Fibroblast of lung (primary cell): ENCODE measurements at places on chromosomes 7 and 10. TPM values are rescaled to one million over a fixed set of nuclear protein-coding genes. Genes with fewer than 3 reads are reported as not detected.

TSPAN12 gene
- 0.44 and 2.7 TPM in 2 replicates for polyA plus RNA-seq

LRMDA gene
- 0.76 and 1.7 TPM in 2 replicates for polyA plus RNA-seq

TMEM236 gene
- 0.02 and 0.03 TPM in 2 replicates for polyA plus RNA-seq

SPDYE5 gene
- not detected in 2 replicates for polyA plus RNA-seq

TUBAL3 gene
- polyA plus RNA-seq: not detected in 2 replicates

DNA sequence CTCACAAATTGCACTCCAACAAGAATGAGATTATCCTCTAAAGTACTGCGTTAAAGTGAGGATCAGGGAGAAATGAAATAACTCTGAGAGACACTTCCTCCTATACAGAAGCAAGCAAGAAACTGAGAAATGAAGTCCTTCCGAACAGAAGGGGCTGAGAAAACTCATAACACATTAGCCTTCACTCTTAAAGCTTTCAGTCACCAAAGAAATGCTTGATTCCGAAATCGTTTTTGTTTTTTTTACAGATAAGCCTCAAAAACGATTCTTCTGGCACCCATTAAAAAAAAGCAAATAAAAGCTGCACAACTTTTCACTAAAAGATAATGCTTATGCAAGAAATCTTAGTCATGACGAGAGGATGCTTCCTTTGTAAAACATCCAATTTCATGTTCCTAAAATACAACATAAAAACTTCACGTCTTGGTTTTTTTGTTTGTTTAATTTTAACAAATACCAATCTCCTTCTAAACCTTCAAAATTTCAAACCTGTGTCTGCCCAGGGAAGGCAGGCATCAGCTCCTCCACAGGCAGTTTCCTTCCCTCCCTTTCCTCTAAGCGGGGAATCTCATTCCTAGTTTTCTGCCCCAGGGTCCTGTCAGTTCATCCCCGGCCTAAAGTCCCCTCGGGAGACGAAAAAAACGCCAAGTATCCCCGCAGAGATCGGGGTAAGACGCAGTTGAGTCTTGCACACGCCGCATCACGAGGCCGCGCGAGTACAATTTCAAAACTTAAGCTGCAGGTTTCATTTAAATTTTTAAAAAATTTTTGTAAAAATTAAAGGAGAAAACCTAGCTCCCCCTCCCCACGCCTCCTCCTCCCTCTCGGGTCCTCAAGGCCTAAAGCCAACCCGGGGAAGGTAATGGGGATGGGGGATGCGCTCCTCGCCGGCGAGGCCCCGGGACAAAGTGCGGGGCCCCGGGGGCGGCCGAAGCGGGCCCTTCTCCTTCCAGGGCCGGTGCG is 1.1 kb downstream of the BAZ1B start:
- DNase-seq: peak; percentile 28

DNA sequence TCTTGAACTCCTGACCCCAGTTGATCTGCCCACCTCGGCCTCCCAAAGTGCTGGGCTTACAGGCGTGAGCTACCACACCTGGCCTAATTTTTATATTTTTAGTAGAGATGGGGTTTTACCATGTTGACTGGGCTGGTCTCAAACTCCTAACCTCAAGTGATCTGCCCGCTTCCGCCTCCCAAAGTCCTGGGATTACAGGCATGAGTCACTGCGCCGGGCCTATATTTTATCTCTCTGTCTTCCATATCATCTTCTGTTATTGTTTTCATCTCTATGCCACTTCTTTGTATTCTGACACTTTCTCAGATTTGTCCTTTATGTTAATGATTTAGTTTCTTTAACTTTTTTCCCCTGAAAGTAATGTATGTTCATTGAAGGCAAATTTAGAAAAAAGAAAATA is 55.0 kb upstream of the FMC1 start:
- DNase-seq: no peak

DNA sequence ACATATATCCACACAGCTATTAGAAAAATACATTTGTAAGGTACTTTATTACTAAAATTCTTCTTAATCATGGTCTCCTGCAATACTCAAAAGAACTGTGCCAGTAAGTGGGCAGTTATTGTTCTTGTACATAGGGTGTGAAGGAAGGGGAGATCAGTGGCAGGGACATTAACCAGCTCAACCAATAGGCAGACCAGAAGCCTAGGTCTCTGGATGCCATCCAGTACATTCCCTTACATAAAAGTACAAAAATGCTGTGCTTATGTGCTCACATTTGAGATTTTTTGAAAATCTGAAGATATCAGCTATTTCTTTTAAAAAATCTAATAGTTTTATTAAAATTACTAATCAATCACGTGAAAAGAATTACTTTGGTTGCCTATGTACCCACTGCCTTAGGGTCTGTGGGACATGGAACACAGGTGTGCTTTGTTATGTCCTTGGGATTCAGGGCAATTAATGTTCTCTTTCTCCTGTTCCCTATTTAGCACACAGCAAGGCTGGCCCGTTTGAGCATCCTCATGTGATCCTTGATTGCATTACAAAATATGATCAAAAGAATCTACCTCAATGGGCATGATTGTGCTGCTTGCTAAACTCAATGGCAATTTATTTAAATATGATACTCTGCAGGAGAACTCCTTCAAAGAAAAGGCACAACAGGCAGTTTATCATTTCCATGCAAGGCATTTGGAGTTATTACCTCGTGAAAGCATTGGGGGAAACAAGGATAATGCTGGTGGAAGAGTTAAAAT is 22.7 kb downstream of the TWIST1 start:
- no peak for DNase-seq

- DNase-seq: no peak
These were observed 62.4 kb upstream of the C10orf90 start for GRCh38 chr10:126732868-126733267.

DNA sequence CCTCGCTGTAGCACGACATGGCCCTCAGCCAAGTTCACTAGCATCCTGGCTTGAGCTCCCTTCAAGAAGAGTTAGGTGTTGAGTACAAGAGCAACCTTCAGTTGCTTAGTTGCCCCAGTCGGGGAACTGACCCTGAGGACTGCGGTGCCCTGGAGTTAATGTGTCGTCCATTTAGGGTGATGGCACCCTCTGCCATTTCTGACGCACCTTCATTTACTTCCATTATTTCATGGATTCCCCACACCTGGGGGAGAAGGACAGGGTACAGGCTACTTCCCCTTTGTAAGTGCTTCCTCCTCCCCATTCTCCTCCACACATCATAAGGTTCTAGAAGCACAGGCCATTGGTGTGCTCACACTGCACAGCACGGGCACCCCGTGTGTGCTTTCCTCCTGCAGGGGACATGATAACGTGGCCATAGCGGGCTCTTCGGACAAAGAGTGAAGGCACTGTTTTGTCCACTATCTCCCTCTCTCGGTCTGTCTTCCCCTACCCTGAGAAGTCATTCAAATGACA is 1.8 kb downstream of the ALOX5 start:
- DNase-seq: no peak

- peak; percentile 72 for DNase-seq
These were observed 147.3 kb downstream of the ZMYND11 start for GRCh38 chr10:282294-283139.

GRCh38 chr10:44312401-44312800 is 72.5 kb downstream of the CXCL12 start:
- DNase-seq: no peak

GRCh38 chr7:137619181-137619580 is 227.6 kb downstream of the DGKI start:
- no peak for DNase-seq

DNA sequence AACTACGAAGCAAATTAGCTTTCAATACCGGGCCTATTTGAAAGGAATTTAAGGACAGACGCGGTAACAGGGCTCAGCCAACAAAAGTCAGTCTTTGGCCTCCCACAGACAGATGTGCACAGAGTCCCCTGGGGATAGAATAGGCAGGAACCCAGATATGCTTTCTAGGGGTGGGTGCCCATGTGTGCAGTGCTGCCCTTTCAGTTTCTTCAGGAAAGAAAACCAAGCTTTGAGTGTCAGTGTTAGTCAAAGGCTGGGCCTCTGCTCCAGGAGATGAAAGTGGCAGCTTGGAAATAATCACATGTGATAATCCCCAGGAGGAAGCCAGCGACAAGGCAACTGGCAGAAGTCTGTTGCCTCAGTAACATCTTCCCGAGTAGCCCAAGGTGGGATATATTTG is 43.8 kb upstream of the CSTF2T start:
- DNase-seq: no peak

GRCh38 chr7:158000160-158000559 is 587.5 kb downstream of the PTPRN2 start:
- DNase-seq: no peak

GRCh38 chr10:86153751-86154150 is 212.8 kb downstream of the GRID1 start:
- no peak for DNase-seq

DNA sequence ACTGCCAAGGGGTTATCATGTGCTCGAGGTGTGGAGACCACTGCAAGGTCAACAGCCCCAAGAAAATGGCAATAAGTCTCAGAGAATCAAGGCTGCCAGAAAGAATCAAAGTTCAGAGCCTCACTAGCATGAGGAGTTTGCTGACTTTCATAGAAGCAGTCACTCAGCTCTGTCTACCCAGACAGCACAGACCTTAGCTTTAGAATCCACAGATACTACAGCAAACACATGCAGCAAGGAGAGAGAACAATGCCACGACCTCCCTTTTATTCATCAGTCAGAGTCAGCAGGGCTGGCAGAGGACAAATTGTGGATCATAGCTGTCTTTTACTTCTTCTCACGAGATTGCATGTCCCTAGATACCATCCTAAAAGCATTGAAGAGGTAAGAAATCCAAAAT is 121.3 kb downstream of the MBL2 start:
- no peak for DNase-seq

DNA sequence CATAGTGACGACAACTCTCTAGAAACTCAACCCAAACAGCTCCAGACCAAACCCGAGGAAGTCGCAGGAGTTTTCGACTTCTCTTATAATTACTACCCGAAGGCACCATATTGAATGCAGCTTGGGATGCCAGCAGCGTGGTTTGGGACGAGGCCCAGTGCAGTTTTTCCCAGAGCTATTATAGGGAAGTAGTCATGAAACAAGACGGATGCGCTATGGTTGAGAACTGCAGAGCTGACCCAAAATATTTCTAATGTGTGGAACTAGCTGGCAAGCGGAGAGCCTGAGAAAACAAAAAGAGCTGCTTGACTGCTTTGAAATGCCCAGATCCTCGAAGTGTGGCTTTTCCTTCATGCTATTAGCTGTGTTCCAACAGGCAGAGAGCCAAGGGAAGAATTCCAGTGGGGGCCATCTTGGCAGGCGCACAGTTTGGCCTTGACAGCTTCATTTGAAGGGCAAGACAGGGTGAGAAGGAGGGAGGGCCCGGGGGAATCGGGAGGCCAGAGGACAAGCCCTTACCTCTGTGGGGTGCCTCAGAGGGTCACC is 122.7 kb downstream of the CUL2 start:
- DNase-seq: peak; percentile 95

GRCh38 chr7:27647046-27647445 is 15.6 kb downstream of the HIBADH start:
- DNase-seq: peak; percentile 82

DNA sequence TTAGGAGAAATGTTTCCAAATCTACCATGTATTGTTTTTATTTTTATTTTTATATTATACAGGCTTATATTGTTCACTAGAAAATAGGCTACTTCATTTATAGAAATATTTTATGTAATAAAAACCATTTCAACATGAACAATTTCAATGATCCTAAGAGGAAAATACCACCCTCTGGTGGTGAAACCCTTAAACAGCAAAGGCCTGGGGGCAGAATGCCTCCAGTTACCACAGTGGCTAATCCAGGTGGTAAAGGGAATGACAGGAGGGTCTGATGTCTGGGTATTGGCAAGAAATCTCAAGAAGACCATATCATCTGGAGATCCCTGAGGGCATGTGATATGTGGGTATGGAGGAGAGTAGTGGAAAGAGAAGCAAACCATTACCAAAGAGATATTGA is 19.3 kb downstream of the MACC1 start:
- DNase-seq: no peak

DNA sequence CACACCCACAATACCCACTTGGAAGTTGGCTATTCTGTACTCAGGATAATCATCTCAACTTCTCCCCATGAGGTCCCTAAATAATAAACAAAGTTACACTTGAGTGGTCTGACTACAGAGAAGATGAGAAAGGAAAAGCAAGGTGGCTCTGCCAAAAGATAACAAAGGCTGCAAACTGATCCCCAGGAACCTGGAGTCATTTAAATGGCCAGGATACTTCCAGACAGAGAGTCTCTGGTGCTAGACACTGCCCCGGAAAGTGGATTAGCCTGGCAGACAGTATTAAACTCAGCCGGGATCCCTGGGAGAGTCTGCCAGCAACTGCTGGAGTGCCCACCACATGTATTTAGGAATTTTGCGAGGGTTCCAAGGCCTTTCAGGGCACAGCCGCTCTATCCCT is 93.7 kb downstream of the DGKI start:
- DNase-seq: peak; percentile 21

DNA sequence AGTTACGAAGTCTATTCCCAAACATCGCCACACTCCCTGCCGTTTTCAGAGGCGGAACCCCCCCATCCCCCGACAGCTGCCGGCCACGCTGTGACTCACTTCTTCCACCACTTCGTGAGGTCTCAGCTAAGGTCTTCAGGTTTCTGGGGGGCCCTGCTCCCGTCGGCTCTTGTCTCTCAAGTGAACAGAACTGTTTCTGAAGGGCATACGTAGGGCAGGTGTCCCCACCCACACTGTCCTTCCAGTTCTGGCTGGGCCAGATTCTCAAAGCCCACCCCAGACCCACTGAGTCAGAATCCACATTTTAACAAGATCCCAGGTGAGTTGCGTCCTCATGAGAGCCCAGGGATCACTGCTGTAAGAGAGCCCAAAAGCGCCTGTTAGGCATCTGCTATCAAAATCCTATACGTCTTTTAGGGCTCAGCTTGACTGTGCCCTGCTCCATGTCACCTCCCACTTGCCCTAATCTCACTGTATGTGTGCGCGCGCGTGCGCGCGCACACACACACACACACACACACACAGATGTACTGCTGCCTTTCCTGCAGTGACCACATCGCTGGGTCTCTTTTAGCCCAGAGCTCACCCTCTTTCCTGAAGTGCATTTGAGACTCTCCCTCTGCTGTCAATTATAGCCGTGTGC is 78.8 kb downstream of the PROSER2 start:
- DNase-seq: no peak

DNA sequence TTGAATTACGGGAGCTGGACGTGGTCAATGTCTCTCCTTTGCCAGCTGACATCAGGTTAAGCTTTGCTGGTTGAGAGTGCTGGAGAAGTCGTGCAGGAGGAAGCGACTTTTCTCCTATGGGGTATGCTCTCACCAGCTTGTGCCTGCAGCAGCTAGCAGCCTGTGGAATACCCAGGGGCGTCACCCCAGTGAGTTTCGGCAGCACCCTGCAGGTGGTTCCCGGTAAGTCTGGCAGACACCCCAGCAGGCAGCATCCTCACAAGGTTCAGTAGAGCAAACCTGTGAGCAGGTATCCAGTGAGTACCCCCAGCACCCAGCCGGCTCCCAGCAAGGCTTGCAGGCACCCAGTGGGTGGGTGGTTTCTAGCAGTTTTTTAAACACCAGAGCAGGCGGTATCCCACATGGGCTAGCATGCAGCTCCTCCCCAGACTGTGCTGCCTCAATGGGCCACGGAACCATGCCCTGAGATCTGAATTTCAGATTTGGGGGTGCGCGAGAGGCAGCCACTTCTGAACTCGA is 74.8 kb upstream of the SVIL start:
- DNase-seq: no peak
